ENCODE measurements at places on chromosomes 13 and 19.

DNA sequence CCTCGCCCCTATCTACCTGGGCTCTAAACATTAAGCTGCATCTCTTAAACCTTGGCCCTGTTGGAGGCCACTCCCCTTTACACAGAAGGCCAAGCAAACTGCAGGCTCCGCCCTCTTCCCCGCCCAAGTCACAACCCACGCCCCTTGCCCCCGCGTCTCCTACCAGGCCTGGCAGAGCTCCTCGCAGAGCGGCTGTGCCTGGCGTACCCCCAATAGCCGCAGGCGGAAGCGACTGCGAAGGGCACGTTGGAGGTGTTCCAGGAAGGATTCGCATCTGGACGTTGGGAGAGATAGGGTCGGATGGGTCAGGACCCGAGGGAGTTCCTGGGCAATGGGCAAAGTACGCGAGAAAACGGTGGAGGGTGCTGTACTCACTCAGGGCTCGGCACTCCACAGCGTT is 5.9 kb downstream of the RTBDN start:
- no peak for DNase-seq

- no peak for DNase-seq
Observed at GRCh38 chr13:56352361-56352760, 788.4 kb upstream of the PRR20A start.

- no peak for DNase-seq
Observed at GRCh38 chr19:374886-375235, 30.3 kb upstream of the MIER2 start.

DNA sequence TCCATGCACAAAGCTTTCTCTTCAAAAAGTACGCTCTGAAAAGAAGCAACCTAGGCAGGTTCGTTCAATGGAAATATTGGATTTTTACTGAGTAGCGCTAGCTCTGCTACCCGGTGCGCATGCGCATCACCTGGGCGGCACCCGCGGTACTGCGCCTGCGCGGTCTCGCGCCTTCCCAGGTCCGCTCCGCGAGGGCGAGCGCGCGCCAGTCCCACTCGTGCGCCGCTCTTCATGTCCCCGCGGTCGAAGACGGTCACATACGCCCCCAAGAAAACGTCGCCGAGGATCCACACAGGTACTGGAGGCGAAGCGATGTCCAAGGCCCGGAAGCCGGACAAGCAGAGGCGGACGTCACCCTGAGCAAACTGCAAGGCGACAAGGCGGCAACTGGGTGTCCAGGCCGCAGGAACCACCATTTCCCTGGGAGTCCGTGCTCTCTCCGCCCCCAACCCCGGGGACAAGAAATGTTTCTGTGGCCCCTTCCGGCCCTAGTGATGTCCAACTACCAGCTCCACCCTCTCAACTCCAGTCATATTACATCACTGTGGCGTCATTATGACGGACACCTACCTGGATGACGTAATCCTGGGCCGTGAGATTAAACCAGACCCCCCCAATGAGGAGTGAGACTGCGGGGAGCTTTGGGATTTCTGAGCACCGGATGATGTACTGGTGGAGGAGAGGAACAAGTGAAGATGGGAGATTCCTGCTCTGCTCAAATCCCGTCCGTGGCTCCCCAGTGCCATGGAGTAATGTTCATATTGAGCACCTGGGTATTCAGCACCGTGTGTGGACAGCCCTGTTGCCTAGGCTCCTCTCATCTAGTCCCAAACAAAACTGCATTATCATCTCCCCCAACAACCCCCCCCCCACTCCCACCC is 4.8 kb upstream of the KCNC3 start:
- peak; percentile 95 for DNase-seq

DNA sequence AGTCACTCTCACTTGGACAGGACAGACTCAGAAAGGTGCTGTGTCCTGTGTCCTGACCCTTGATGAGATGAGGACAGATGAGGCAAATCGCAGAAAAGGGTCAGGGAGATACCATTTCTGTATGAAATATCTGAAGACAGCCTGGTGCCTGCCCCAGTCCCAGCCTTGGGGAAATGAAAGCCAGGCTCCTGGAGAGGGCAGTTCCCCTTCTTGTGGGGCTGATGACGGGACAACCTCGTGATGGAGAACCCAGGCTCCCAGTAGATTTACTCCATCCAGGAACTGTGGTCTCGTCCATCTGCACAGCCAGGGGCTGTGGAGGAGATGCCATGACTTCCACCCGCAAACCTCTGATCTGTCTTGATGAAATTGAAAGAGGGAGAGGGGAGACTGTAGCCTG is 13.8 kb downstream of the LILRB1 start:
- no peak for DNase-seq

GRCh38 chr13:29519921-29520320 is 75.6 kb downstream of the SLC7A1 start:
- no peak for DNase-seq

- DNase-seq = no peak
Observed at GRCh38 chr13:96431044-96431581, 341.2 kb downstream of the HS6ST3 start.

DNA sequence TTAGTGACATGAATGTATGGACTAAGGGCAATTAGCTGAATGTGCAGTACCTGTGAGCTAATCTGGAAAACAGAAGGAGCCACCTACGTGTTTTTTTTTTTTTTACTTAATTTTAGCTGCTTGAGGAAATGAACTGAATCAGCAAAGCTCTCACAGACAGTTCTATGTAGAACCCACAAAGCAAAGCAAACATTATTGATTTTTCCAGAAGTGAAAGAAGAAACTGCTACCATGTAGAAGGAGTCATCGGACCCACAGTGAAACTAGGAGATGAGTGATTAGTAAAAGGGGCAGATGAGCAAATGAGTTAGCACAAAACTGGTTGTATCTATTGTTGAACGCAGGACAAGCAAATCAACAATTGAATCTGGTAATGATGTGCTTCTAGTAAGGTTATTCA is 94.1 kb upstream of the SLC7A1 start:
- no peak for DNase-seq

DNA sequence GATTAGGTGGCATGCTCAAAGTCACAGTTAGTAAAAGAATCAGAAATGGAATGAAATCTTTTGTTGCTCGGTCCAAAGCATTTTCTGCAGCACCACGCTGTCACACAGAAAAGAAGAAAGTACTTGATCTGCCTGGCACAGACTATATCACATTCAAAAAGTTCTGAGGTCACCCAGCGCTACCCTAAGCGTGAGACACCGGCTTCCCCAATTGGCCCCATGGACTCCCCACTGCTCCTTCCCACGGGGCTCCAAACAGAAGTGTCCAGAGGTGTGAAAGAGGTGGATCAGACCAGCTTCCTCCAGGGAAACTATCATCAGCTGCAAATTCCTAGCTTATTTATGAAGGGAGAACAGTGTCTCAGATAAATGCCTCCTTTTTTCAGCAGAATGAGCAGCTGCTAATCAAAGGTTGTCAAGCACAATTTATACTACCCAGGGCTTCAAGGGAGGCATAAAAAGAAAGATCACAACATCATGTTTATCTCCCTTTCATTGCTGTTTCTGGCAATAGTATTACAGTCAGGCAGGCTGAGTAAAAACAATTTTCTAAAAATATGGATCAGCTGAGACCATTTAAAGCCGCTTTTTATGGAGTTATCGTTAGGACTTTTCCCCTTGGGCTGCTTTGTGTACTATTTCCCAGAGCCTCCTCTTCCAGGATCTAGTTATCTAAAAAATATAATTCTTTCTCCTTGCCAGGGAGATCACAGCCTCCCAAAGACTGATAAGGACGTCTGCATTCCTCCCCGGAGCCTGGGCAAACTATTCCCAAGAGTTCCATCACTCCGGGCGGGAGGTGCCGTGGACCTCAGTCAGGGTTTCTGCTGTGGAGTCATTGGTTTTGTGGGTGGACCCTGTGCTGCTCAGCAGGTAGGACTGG is 208.0 kb downstream of the LHFPL6 start:
- DNase-seq = no peak

DNA sequence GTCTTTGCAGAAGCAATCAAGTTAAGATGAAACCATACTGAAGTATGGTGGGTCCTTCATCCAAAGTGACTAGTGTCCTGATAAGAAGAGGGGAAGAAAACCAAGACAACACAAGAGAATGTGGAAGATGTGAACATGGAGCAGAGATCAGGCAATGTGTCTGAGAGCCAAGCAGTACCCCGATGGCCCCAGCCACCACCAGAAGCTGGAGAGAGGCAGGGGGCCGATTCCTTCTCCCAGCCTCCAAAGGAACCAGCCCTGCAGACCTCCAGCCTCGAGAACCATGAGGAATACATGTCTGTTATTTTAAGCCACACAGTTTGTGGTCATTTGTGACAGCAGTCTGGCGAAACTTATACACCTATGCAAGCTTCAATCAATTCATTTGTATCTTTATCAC is 93.2 kb downstream of the IRS2 start:
- no peak for DNase-seq

- DNase-seq = no peak
Observed at GRCh38 chr19:11479090-11479897, 1.6 kb downstream of the ELAVL3 start.

DNA sequence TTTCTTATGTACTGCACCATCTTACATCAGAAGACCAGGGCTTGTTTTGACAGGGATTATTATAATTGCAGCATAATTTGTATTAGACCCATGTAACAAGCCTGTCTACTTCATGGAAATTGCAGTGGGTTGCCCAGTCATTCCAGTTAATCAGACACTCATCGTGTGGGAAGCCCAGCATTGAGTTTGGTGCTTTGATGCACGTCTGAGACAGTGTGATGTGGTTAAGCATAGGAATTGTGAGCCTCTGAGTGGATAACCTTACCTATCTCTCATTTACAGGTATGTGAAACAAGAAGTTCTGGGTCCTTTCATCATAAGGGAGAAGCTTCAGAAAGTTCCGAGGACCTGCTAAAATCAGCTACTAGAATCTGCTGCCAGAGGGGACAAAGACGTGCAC is 12.8 kb downstream of the RGCC start:
- no peak for DNase-seq

- no peak for DNase-seq
Observed at GRCh38 chr13:113665597-113666328, 1.3 kb upstream of the GRK1 start.

DNA sequence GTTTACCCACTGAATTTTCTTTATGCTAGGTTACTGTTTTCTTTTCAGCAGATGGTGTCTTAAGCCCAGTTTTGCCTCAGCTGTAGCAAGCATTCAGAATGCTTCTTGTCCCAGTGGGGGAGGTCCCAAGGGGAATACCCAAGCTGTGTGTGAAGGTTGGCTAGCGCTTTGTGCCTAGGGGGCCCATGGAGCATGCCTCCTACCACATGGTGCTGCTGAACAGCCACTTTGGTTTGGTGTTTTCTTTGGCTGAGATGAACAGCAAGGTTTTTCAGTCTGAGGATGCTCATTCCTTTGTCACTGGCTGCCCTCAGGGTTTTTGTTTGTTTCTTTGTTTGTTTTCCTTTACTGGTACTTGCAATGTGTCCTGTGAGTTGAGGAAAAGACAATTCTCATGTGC is 99.0 kb downstream of the PCDH20 start:
- no peak for DNase-seq

DNA sequence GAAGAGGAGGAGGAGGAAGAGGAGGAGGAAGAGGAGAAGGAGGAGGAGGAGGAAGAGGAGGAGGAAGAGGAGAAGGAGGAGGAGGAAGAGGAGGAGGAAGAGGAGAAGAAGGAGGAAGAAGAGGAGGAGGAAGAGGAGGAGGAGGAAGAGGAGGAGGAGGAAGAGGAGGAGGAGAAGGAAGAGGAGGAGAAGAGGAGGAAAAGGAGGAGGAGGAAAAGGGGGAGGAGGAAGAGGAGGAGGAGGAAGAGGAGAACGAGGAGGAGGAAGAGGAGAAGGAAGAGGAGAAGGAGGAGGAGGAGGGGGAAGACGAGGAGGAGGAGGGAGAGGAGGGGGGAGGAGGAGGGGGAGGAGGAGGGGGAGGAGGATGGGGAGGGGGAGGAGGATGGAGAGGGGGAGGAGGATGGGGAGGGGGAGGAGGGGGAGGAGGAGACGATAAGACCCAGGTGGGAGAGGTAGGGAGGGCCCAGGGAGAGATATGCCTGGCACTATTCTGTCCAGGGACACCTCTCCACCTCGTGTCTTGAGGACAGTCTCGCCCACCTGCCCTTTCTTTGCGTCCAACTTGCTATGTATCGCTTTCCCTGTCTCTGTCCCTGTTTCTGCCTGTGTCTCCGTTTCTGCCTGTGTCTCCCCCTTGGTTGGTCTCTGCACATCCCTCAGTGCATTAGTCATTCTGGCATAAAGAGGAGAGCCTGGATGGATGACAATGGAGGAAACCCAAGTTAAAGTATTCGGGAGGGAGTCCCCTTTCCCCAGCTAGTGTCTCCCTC is 7.1 kb upstream of the KLK5 start:
- DNase-seq = no peak

GRCh38 chr13:89550938-89551337 is 1796.5 kb upstream of the MIR17HG start:
- no peak for DNase-seq

- DNase-seq = no peak
Observed at GRCh38 chr19:3607303-3608078, 816 bp upstream of the TBXA2R start.

DNA sequence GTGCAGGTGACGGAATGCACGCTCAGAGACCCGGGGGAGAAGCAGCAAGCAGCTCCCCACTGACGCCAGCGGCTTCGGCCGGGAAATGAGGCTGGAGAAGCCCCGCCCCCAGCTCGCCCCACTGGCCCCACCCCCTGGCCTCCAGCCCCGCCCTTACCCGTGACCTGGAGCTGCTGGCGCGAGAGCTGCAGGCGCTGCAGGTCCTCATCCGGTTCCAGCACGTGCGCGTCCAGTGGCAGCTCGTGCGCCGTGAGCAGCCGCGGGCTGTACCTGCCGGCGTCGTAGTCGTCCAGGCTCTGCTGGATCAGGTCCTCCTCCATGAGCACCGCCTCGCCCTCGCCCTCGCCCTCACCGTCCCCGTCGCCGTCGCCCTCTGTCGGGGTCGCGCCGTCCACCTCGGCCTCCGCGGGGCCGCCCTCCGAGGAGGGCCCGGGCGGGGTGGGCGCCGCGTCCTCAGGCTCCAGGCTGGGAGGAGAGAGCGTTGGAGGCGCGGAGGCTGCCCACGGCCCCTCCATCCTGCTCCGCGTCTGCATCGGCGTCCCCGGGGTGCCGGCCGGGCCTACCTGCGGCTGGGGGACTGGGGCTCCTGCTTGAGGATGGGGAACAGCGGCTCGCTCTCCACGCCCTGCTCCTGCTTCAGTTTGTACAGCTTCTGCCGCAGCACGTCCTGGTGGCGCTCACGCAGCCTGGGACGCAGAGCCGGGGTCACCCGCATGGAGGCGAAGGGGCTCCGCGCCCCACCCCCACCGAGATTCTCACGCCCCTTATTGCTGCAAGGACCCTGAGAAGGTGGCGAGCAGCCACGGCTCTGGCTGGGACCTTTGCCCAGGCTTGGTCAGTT is 6.4 kb upstream of the TBXA2R start:
- no peak for DNase-seq

DNA sequence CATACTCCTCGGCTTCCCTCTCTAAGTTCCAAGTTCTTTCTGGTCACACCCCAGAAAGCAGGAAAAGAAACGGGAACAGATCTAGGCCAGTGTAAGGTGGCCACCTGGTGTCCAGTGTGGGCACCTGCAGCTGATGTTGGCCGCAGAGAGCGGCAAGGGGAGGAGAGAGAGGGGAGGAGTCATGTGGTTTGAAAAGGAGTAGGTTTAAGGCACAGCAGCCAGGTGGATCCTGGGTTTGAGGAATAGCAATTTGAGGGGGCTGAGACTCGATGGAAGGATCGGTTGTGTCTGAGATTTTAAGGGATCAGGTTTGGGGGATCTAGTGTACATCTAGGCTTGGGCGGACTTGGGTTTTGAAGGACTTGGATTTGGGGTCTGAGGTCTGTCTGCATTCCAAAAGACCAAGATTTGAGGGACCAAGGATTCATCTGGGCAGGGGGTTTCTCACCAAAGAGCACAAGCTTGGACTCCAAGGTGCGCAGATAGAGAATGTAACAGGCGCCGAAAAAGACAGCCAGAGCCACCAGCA is 1.2 kb downstream of the RABAC1 start:
- no peak for DNase-seq

GRCh38 chr19:58128041-58128685 is 22.4 kb downstream of the ZNF329 start:
- no peak for DNase-seq

Measured in naive thymus-derived CD4-positive, alpha-beta T cell (primary cell).